ENCODE measurements at places on chromosomes 5 and 9.

DNA sequence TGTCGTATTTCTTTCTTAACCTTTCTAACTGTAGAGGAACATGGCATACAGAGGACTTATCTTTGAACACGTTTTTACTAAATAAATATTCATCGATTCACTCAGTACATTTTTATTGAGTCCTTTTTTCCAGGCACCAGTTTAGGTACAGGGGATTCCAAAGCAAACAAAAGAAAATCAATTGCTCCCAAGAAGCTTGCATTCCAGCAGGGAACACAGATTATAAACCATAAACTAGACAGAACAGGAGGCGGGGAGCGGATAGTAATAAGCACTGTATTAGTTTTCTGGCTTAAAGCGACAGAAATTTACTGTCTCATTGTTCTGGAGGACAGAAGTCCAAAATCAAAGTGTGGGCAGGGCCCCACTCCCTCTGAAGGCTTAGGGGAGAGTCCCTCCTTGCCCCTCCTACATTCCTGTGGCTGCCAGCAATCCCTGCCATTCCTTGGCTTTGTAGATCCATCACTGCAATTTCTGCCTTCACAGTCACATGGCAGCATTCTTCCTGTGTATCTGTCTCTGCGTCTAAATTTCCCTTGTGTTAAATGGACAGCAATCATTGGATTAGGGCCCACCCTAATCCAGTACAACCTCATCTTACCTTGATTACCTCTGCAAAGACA lies 115.5 kb downstream of the COL23A1 start:
- H3K4me1 ChIP-seq, result no peaks in the 10 kb centered on the region
- peaks cover 41% of the 10 kb centered on the region for H3K27me3 ChIP-seq
- no peaks in the 10 kb centered on the region for H3K36me3 ChIP-seq
- H3K4me3 ChIP-seq, result no peak overlapping the region

DNA sequence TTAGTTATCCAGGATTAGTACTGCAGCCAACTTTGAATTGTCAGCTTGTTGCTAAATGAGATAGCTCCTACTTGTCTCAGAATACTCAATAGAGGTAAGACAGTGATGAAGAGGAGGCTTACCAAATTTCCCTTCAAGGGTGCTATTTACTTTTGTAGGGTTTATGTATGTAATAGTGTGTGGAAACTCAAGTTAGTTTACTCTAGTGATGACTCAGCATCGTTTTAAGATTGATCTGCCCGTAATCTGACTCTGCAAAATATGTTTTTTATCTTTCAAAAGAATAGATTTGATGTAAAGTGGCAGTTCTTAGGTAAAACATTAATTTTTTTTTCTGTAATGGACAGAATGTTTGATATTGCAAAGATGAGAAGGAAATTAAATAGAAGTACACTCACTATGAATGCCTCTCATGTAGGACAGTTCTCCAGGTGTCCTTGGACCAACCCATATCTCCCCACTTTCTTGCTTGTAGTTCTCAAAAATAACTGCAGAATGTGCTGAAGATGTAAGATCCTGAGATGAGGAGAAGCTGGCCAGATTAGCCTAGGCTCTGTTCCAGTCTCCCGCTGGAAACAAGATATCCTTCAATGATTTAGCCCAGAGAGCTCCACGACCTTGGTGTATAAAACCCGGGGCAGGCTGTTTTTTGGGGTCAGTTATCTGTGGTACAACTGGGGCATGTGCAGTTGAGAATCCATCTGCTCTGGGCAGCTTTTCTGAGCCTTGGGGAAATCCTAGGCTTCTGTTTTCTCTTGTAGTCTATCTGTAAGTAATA lies 24.4 kb upstream of the MROH2B start:
- H3K27me3 ChIP-seq, result peaks cover 8% of the 10 kb centered on the region
- no peaks in the 10 kb centered on the region for H3K36me3 ChIP-seq
- H3K4me3 ChIP-seq, result no peak overlapping the region
- no peak overlapping the region for H3K27ac ChIP-seq

GRCh38 chr5:177036443-177036842 lies 13.9 kb downstream of the ZNF346 start:
- no peaks in the 10 kb centered on the region for H3K36me3 ChIP-seq
- DNase-seq, result no peak
- no peaks in the 10 kb centered on the region for H3K27me3 ChIP-seq
- H3K4me1 ChIP-seq, result no peaks in the 10 kb centered on the region
- H3K4me3 ChIP-seq, result no peak overlapping the region

DNA sequence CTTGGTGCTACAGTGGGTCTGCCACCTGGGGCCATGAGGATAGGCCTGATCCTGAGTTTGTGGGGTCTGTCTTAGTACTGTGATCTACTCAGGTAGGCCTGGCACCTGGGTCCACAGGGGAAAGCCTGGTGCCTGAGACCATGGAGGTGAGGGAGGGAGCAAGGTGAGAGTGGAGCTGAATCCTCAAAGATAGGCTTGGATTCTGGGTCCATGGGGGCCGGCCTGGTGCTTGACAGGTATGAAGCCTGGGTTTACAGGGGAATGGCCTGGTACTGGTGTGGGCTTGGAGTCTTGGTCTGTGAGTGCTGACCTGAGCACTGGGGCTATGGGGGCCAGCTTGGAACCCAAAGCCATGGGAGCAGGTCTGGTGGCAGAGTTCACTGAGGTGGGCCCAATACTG lies 439.2 kb upstream of the SMARCA2 start:
- H3K27ac ChIP-seq, result no peak overlapping the region
- no peaks in the 10 kb centered on the region for H3K27me3 ChIP-seq
- no peaks in the 10 kb centered on the region for H3K36me3 ChIP-seq
- no peaks in the 10 kb centered on the region for H3K4me1 ChIP-seq
- H3K4me3 ChIP-seq, result no peak overlapping the region

DNA sequence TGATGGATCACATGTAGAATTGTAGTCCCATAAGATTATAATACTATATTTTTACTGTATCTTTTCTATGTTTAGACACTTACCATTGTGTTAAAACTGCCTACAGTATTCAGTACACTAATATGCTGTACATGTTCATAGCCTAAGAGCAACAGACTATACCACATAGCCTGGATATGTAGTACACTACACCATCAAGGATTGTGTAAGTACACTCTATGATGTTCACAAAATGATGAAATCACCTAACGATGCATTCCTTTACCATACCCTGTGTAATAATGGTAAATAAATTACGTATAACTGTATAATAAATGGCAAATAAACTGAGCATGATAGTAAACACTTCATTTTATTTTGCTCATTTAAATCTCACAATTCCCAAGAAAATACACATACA lies 60.3 kb downstream of the RICTOR start:
- H3K4me3 ChIP-seq, result no peak overlapping the region
- H3K36me3 ChIP-seq, result peaks cover 30% of the 10 kb centered on the region
- H3K27ac ChIP-seq, result no peak overlapping the region
- no peak for DNase-seq

DNA sequence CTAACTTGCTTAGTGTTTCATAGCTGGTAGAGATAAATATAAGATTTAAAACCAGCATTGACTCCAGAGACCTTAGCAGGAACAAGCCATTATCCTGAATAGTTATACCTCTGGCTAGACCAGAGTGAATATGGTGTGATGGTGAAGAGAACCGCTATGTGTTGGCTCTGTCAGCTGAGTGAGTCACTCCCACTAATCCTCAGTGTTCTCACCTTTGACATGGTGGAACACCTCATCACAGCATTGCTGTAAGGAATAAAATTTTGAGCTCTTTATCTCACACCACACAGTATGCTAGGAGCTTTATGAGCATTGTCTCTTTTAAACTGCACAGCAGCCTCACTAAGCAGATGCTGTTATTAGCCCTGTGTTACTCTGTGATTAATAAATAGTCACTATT lies 90.7 kb upstream of the DHFR start:
- no peaks in the 10 kb centered on the region for H3K4me1 ChIP-seq
- H3K36me3 ChIP-seq, result no peaks in the 10 kb centered on the region
- no peak for DNase-seq
- no peaks in the 10 kb centered on the region for H3K27me3 ChIP-seq
- no peak overlapping the region for H3K4me3 ChIP-seq
- H3K27ac ChIP-seq, result no peak overlapping the region

GRCh38 chr5:131821221-131821620 lies 24.4 kb upstream of the FNIP1 start:
- H3K27ac ChIP-seq, result no peak overlapping the region
- no peak overlapping the region for H3K4me3 ChIP-seq
- no peak for DNase-seq
- no peaks in the 10 kb centered on the region for H3K27me3 ChIP-seq
- no peaks in the 10 kb centered on the region for H3K4me1 ChIP-seq

GRCh38 chr9:2697492-2697891 lies 19.8 kb upstream of the KCNV2 start:
- no peaks in the 10 kb centered on the region for H3K27me3 ChIP-seq
- peaks cover 4% of the 10 kb centered on the region for H3K36me3 ChIP-seq
- no peak for DNase-seq
- no peak overlapping the region for H3K4me3 ChIP-seq

DNA sequence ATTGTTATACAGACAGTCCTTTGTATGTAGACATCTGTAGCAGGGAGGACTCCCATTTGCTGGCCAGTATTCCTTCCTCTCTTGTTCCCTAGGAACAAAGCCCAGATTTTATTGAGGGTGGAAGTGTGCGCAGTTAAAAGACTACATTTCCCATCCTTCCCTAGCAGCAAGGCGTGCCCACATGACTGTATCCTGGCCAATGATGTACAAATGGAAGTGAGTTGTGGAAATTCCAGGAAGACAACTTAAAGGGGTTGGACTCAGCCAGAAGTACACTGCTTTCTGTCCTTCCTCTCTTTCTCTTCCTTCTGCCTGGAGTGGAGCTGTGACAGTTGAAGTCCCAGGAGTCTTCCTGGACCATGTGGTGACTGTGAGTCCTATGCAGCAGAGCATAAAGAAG lies 89.0 kb downstream of the HRH2 start:
- no peaks in the 10 kb centered on the region for H3K4me1 ChIP-seq
- H3K27me3 ChIP-seq, result peaks cover 73% of the 10 kb centered on the region
- H3K27ac ChIP-seq, result no peak overlapping the region
- H3K36me3 ChIP-seq, result no peaks in the 10 kb centered on the region
- no peak for DNase-seq
- no peak overlapping the region for H3K4me3 ChIP-seq

- peaks cover 16% of the 10 kb centered on the region for H3K27me3 ChIP-seq
- no peak for DNase-seq
- no peak overlapping the region for H3K4me3 ChIP-seq
These were observed 19.0 kb downstream of the DMGDH start for GRCh38 chr5:79050498-79050897.

DNA sequence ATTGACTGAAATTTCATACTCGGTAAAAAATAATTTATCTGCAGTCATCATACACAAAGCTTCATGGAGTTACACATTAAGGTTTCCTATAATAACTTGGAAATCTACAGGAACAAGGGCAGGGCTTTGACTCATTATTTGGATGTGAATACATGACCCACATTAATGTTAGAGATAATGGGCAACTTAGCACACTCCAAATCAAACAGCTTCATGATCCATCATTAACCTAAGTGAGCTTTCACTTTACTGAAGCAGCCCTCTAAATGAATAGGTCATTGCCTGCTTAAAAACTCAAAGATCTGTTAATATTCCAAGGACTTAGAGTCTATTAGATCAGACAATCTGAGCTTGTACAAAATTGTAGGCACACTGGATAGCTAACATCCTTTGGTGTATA lies 9.0 kb downstream of the CDH12 start:
- H3K4me1 ChIP-seq, result no peaks in the 10 kb centered on the region
- H3K27ac ChIP-seq, result no peak overlapping the region
- no peaks in the 10 kb centered on the region for H3K36me3 ChIP-seq
- H3K27me3 ChIP-seq, result no peaks in the 10 kb centered on the region

- H3K36me3 ChIP-seq, result no peaks in the 10 kb centered on the region
- no peak overlapping the region for H3K27ac ChIP-seq
- no peaks in the 10 kb centered on the region for H3K4me1 ChIP-seq
- DNase-seq, result no peak
These were observed 523.0 kb downstream of the CSNK1G3 start for GRCh38 chr5:124034963-124035362.

DNA sequence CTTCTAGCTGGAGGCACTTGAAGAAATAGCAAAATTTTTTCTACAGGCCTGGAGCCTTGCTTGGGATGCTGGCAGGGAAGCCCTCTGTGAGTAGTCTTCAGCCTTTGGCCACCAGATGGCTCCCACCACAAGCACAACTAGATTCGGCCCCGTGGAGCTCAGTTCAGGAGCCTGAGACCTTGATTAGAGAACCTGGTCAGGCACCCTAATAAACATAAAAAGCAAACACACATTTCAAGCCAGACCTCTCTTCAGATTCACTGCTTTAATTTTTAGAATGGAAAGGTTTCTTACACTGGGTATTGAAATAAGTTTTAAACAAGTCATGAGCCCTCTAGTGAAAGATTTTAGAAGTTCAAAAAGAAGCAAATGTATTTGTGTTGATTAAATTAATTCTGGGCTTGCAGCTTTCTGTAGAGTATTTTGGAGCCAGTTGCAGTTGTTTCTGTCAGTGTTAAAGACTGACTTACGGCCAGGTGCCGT lies 41.4 kb downstream of the GLRX start:
- H3K36me3 ChIP-seq, result peaks cover 22% of the 10 kb centered on the region
- H3K4me1 ChIP-seq, result no peaks in the 10 kb centered on the region
- H3K27ac ChIP-seq, result no peak overlapping the region
- H3K27me3 ChIP-seq, result no peaks in the 10 kb centered on the region

DNA sequence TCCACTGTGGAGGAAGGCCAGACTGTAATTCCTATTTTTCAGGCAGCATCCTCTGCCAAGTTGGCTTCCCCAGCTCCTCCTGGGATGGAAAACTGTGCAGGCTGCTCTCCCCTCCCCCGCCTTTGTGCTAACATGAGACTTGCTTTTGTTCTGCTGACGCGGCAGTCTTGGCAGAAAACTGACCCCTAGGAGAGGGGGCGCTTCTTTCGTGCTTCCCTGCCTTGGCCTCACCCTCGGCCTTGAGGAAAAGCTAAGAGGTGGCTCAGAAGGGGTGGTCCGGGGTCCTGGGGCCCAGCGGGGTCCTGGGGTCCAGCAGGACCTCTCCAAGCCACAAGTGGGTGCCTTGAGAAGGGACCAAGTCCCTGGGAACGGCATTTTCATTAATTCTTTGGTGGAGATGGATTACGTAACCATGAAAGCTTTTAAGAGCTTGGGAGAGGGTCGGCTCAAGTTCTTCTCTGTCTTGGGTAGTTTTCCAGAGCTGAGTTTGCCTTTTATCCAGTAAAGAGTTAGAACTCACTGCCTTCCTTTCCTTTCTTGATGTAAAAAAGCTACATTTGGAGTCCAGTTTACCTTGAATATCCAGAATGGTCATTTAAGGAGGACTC lies 51.0 kb downstream of the SH3PXD2B start:
- H3K4me3 ChIP-seq, result no peak overlapping the region
- H3K27ac ChIP-seq, result no peak overlapping the region
- H3K36me3 ChIP-seq, result no peaks in the 10 kb centered on the region
- no peak for DNase-seq
- H3K4me1 ChIP-seq, result no peaks in the 10 kb centered on the region
- H3K27me3 ChIP-seq, result no peaks in the 10 kb centered on the region

- no peaks in the 10 kb centered on the region for H3K36me3 ChIP-seq
- H3K27ac ChIP-seq, result no peak overlapping the region
- no peaks in the 10 kb centered on the region for H3K4me1 ChIP-seq
- no peak for DNase-seq
These were observed 438.0 kb upstream of the WWC1 start for GRCh38 chr5:167853421-167853820.

GRCh38 chr9:21570643-21571275 lies 88.6 kb upstream of the IFNE start:
- peaks cover 8% of the 10 kb centered on the region for H3K36me3 ChIP-seq
- no peak for DNase-seq
- H3K27me3 ChIP-seq, result no peaks in the 10 kb centered on the region
- peaks cover 48% of the 10 kb centered on the region for H3K4me1 ChIP-seq

GRCh38 chr5:110823571-110823970 lies 84.8 kb downstream of the SLC25A46 start:
- H3K36me3 ChIP-seq, result no peaks in the 10 kb centered on the region
- no peak overlapping the region for H3K27ac ChIP-seq
- DNase-seq, result no peak
- H3K4me1 ChIP-seq, result no peaks in the 10 kb centered on the region

- H3K4me1 ChIP-seq, result no peaks in the 10 kb centered on the region
- H3K27me3 ChIP-seq, result no peaks in the 10 kb centered on the region
- H3K4me3 ChIP-seq, result no peak overlapping the region
- no peaks in the 10 kb centered on the region for H3K36me3 ChIP-seq
These were observed 24.6 kb upstream of the NANS start for GRCh38 chr9:98031935-98032334.
